ENCODE measurements at places on chromosomes 12 and 14.
A peak's percentile ranks its signal among the peaks of the same experiment; 100 is the strongest.

DNA sequence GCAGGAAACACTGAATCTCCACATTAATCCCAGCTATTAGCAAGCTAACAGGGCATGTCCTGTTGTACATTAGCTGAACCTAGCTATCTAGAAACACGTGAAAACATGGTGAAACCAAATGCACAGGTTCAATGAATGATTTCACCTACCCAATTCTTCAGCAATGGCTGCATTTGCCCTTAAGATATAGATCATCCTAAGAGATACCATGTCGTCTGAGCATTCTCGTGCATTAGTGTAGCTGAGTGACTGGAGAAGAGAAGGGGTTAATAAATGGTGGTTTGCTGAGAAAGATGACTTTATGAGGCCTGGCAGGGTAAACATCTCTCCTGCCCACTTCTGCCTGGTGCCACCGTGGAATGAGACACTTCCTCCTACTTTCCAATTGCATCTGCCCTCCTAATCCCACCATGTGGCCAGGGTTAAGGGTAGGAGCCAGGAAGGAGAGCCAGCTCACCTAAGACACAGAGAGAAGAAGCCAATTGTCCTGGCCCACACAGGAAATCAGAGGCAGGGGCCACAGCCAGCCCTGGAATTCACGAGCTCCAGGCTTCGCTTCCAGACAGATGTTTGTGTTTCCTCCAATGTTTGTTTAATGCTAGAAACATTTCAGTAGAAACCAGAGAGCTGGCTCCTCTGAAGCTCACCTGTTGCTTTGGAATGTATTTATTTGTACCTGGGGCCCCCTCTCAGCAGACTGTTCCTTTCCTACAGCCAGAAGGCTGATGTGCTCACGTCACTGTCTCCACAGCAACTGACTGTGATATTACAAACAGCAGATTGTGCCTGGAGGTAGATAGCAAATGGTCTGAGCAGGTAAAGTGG is 126.0 kb upstream of the PARP11 start:
- no peak for DNase-seq

DNA sequence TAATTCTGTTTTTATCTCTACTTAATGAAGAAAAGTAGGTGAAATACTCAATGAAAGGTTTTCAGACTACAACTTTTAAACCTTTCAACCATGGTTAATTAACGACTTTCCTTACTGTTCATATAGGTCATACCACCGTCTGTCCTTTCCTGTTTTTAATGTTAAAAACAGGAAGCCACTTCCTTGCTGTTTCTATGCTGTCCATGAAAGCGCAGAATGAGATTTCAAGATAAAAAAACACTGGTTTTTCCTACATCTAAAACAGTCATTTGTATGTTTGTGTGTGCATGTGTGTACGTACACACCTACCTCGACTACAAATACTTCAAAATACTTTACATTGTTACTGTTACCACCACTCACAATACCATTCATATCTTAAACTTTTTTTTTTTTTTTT is 27.3 kb downstream of the SPTLC2 start:
- no peak for DNase-seq

DNA sequence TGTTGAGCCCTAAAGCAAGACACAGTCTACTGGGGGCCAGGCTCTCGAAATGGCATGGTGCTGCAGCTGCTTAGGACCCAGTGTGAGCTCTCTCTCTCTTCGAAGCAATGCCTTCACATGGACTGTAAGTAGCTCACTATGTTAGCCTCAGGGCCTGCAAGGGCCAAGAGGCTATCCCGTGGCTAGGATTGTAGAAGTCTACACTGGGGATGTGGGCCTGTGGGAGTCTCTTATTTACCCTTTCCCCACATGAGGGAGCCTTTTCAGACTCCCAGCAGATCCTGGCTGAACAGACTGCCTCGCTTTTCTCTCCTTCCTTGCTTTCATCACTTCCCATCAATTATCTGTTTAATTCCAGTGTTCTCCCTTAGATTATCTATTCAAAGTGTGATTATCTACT is 101.4 kb downstream of the GPR65 start:
- DNase-seq, result no peak

GRCh38 chr12:46650688-46651087 is 175.1 kb downstream of the SLC38A4 start:
- no peak for DNase-seq

DNA sequence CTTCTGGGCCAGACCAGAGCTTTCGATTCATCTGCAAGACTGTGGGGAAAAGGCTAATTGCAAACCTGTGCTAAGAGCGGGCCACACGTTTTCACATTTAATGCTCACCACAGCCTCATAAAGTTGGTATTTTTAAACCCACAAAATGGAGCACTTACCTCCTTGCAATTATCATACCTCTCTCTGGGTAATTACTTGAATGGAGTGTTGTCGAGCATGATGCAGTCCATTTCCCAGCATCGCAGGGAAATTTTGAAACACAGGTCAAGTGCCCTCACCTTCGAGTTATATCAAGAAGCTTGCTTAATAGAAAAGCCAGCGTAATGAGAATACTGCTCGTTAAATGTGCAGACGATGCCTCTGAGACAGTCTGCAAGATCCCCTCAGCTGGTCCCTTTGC is 8.8 kb upstream of the IFI27L2 start:
- DNase-seq, result no peak

GRCh38 chr12:52755533-52755932 is 21.6 kb downstream of the KRT76 start:
- DNase-seq, result no peak

DNA sequence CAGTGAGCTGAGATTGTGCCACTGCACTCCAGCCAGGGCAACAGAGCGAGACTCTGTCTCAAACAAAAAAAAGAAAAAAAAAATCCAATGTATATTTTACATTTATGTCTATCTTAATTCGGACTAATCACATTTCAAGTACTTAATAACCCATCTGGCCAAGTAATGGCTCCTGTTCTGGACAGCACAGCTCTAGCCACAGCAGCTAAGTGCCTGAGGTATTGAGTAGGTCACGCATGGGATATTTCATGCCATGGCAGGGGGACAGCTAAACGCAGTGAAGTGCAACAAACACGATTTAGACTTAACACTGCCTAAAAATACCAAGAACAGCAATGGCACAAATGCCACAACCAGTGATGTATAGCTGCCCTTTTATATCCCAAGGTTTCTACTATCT is 8.0 kb downstream of the BAZ1A start:
- no peak for DNase-seq

DNA sequence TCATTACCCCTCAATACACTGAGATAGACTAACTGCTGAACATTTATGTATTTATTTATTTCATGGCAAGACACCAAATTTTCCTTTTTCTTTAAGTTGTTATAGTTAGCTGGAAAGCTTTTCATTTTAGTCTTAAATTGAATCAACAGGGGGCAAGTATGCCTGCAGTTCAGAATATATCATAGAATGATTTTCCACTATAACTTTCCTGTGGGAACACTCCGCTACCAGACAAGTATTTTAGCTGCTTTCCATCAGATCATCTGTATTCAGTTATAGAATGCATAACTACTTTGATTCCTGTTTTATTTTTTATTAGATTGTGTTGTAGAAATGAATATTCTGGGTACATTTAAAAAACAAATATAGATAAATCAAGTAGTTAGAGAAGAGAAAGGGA is 102.0 kb downstream of the SLC6A15 start:
- no peak for DNase-seq

- DNase-seq, result no peak
Observed at GRCh38 chr12:32690927-32691326, 11.8 kb downstream of the DNM1L start.

GRCh38 chr12:21599143-21599999 is 5.3 kb downstream of the GYS2 start:
- DNase-seq, result no peak

DNA sequence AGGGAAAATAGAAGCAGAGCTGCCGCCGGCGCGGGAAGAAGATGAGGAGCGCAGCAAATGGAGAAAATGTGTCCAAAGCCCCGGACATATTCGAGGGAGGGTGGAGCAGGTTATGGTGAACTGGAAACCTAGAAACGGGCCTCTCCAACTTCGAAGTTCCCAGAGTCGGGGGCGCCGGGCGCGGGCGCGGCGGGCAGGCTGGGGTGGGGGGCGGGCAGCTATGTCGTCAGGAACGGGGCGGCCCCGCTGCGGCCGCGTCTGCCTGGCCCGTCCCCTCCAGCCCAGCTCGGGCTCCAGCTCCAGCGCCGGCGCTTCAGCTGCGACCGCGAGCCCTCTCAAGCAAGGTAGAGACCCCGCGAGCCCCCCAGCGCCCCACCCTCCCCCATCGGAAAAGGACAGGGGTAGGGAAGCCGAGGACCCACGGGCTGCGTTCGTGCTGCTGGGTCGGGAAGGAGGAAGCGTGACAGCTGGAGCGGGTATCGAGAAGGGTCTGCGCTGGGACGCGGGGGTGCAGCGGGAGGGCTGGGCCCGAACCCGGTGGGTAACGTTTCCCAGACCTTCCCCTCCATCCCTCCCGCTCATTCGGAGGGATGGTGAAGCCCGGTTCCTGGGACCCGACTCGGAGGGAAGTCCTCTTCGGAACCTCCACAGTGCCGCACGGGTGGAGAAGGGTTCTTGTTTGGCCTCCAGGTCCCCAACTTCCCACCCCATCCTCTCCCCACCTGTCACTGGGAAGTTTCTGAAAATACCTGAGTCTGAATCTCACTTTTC is 1.0 kb downstream of the DGKA start:
- DNase-seq, result peak; percentile 38

DNA sequence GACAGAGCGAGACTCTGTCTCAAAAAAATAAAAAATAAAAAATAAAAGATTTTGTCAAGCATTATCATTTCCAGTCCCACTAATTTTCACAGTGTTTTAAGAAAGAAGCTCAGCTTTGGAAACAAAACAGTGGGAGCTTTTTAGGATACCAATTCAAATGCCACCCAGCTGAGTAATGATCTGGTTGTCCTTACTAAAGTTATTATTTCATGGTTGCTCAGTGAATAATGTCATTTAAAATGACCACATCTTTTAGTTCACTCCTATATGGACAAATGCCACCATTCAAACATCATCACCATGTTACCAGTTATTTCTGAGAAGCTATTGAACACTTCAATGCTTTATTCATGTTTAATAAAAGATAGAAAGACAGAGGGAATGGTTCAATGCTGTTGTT is 365.0 kb downstream of the CCER1 start:
- DNase-seq, result no peak

DNA sequence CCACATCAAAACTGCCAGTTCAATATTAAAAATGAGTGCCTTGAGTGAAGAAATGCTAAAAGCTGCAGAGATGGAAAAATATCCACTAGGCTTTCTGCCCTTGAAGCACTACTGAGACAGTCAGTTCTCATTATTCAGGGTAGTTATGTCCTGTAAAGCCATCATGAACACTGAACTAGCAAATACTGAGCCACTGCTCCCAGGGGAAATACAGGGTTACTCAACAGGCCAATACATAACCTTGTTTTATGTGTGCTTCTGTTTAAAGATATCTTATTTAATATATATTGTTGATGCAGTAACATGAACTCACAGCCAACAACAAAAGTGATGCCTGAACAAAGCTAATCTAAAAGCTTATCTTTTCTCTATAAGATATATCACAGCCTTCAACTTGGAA is 3.3 kb downstream of the RAD52 start:
- DNase-seq, result no peak

GRCh38 chr12:66508025-66508424 is 170.9 kb downstream of the GRIP1 start:
- no peak for DNase-seq

DNA sequence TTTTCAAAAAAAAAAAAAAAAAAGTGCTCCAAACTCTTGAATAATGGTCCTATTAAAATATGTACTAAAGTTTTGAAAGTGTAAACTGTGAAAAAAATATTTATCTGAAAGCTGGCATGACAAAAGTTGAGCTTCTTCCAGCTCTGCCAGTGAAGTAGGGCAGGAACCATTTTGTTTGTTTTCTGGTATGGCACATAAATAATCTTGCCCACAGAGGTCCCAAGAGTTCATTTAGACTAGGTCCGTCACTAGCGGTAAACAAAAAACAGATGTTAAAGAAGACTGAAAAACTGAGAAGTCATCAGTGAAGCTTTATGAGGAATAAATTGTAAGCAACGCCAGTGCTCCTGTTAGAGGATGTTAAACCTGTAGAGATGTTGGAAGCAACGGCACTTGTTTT is 7.0 kb downstream of the ERP27 start:
- no peak for DNase-seq

DNA sequence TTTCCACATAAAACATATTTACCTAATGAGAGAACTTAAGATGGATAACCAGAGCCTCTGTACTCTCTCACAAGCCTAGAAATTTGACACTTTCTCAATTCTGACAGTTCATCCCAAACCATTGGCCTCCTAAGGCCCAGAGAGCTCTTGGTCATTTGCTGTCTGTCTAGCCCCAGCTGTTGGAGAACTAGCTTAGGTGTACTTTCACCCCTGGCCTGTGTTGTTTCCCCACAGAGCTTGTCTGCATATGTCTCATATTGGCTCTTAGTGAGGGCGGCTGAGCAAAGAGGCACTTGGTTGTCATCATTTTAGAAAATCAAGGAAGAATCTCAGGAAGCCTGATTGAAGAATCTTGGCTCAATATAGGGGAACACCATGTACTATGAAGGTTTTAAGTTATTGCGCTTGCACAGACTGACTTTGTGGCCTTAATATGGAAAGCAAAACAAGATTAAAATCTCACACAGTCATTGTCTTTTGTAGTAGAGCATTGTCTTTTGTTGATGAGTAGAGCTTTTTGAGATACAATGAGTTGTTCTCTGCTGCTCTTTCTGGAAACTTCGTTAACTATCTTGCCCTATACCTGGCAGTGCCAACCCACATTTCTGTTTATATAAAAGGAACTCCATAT is 324.6 kb downstream of the RAD51B start:
- no peak for DNase-seq

GRCh38 chr12:1797991-1798640 is 22.2 kb upstream of the LRTM2 start:
- DNase-seq, result no peak

DNA sequence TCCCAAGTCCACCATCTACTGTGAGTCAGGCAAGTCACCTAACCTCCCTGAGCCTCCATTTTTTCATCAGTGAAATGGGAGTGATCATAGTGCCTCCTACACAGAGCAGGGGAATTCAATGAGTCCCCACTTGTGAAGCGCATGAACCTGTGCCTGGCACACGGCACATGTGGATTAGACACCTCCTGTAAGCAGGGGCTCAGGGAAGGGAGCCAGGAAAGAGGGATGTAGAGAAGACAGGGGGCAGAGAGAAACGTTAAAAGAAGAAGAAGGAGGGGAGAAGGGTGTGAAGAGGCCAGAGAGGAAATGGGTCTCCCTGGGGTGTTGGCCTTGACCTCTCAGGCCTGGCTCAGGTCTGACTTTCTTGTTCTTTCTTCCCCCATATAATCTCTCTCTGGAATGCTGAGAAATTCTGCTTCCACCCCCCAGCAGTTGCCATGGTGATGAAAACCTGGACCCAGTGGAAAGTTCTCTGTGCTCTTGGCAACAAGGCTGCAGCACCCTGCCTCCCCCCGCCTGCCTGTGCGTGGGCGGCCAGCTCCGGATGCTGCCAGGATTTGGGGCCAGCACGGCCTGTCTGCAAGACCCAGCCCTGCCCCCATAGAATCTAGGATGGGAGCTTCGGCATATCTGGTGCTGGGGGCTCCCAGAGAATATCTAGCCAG is 94.5 kb downstream of the CALM1 start:
- peak; percentile 83 for DNase-seq

GRCh38 chr12:26460361-26460760 is 265.0 kb downstream of the SSPN start:
- DNase-seq, result peak; percentile 14

- DNase-seq, result no peak
Observed at GRCh38 chr12:115871714-115872113, 405.8 kb downstream of the MED13L start.
